ENCODE measurements at places on chromosomes 16 and 17.

GRCh38 chr17:82542439-82542838 lies 22.9 kb downstream of the FOXK2 start:
- DNase-seq = no peak

DNA sequence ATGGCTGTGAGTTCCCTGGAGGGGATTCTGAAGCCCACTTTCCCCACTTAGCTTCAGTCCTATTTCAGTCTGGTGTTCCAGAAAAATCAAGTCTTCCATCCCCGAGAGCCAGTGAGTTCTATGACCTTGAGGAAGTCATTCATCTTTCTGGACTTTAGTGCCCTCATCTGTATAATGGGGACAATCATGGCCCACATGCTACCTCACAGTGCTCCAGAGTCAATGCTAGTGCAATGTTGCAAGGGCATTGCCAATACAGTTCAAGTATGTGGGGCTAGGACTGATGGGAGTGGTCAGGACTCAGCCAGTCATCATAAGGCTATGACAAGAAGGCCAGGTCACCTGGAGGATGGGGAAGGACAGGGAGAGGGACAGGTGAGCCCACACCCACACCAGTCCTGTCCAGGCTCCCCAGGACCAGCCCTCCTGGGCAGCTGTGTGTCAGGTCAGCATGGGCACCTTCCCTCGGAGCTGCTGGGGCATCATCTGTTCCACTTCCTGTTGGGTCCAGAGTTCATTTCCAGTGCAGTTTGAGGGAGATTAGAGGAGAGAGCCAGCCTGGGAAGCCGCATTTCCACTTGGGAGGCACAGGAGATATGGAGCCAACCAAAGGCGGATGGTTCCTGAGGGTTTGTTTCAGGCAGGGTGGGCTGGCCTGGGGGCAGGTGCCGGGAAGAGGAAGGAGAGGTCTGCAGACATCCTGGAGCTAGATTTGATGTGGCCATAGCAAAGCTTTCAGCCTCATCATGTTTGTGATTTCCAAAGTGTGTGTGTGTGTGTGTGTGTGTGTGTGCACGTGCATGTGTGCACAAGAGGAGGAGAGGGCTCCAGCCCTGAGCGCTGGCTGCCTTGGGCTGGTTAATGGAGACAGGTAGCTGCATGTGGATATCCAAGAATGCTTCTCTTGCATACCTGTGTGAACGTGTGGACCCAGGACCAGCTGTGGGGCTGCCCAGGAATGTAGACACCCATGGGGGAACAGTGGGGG lies 3.9 kb upstream of the WNT9B start:
- no peak for DNase-seq

GRCh38 chr17:40454613-40454995 lies 11.4 kb downstream of the IGFBP4 start:
- DNase-seq = no peak

GRCh38 chr17:82300707-82301270 lies 16.6 kb downstream of the CD7 start:
- no peak for DNase-seq

GRCh38 chr17:30905742-30906100 lies 317 bp downstream of the TEFM start:
- no peak for DNase-seq

- DNase-seq = no peak
Measured at GRCh38 chr16:3487521-3488410, 7.5 kb downstream of the C16orf90 start.

GRCh38 chr17:82931699-82932517 lies 92.1 kb upstream of the ZNF750 start:
- no peak for DNase-seq

GRCh38 chr16:3908951-3909437 lies 28.5 kb upstream of the CREBBP start:
- no peak for DNase-seq

DNA sequence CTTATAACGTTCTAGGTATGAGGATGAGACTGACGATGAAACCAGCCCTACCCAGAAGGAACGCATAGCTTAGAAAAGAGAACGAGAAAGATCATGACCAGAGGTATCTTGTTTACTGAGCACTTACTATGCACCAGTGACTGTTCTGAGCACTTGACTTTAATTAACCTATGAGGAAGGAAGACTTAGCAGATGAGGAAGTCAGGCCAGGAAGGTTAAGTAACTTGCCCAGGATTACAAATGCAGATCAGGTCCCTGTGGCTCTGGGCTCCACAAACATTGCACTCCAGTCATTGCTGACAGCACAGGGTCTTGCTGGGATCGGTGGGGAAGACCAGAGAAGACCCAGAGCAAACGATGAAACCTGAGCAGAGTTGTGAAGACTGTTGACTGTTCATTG lies 7.1 kb downstream of the KRT13 start:
- no peak for DNase-seq

DNA sequence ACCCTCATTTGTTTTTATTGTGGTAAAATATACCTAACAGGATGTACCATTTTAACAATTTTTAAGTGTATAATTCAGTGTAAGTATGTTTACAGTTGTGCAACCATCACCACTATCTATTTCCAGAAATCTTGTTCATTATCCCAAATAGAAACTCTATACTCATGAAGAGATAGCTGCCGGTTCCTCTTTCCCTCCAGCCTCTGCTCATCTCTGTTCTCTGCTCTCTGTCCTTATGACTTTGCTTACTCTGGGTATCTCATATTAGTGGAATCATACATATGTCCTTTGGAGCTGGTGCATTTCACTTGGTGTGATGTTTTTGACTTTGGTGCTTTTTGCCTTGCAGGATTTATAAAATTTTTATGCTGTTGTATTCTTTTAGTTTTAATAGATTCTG lies 19.4 kb downstream of the CYLD start:
- no peak for DNase-seq

DNA sequence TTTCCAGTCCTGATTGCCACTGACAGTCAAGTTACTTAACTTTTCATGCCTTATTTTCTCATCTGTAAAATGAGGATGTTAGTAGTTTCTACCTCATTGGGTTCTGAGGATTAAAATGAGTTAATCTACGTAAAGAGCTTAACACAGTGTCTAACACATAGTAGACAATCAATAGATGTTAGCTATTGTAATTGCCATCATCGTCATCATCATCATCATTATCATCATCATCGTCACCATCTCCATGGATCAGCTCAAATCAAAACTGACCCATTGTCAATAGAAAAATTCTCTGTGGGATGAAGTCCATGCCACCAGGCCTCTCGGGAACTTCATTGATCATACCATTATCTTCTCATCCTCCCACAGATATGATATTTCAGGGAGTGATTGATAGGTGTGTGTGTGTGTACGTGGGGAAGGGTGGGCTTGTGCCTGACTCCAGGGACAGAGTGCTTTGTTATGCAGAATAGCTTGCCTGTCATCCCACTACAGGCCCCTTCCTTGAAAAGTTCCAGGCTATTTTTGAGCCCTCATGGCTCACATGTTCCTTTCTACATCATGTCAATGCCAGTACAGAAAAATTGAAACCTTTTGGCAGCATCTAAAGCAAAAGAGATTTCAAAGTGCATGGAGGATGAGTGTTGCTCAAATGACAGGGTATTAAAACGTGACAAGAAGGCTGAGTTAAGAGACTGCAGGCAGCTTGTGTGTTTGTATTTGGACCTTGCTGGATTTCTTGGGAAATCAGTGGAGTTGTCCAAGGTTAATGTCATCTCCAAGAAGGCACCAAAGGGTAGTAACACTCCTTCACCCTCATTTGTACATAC lies 133.9 kb downstream of the PRKCB start:
- no peak for DNase-seq

- no peak for DNase-seq
Measured at GRCh38 chr17:78889531-78889930, 13.5 kb downstream of the CEP295NL start.

DNA sequence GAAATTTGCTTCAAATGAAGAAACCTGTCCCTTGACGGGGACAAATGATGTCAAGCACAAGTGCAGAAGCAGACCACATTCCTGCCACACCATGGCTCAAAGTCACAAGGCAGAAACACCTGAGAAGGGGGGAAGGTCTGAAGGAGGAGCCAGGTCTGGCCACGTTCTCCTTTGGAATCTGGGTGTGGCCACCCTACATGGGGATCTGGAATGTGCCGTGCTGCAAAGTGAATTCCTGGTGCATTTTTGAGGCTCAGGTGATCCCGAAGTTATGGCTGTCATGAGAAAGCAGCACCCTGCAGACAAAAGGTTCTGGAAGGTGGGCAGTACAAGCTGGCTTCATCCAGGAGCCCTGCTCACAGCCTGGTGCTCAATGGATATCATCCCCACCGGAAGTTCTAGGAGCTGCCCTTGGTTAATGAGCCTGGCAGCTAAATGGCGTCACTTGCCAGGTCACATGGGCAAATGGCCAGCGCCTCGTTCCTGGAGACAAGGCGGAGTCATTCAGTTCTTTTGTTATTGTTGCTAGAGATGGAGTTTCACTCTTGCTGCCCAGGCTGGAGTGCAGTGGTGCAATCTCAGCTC lies 20.1 kb upstream of the ADCY9 start:
- DNase-seq = no peak

DNA sequence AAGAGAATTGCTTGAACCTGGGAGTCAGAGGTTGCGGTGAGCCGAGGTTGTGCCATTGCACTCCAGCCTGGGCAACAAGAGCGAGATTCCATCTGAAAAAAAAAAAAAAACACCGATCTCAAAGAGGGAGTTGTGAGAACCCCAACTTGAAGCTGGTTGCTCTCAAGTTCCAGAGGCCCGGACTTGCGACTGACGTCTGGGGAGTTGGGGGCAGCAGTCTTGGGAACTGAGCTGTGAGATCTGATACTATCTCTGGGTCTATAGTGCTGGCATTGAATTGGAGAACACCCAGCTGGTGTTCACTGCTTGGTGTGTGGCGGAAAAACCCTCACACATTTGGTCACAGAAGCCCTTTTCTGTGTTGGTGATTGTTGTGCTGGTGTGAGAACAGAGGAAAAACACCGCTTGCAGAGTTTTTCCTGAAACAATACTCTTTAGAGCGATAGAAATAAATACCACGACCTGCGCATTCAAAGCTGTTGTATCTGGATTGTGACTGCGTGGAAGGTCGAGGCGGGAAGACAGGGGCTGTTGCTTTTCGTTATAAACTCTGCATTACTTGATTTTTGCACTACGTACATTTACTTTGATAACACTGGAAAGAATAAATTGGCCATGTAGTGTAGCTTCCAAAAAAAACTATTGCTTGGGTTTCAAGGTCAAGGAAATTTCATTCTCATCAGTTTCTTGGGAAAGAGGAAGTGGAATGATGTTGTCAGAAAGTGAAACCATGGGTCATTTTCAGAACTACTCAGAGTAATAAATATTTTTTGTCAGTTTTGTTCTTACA lies 8.8 kb downstream of the SCIMP start:
- DNase-seq = no peak

GRCh38 chr17:79626156-79626890 lies 15.5 kb upstream of the RBFOX3 start:
- no peak for DNase-seq

GRCh38 chr16:50621452-50621792 lies 59.7 kb downstream of the SNX20 start:
- DNase-seq = no peak
